DMS79 treated with DMSO at 0.1 percent for 48 hours (cell line): ENCODE measurements at places on chromosomes 6 and 20.
A peak's percentile ranks its signal among the peaks of the same experiment; 100 is the strongest.

DNA sequence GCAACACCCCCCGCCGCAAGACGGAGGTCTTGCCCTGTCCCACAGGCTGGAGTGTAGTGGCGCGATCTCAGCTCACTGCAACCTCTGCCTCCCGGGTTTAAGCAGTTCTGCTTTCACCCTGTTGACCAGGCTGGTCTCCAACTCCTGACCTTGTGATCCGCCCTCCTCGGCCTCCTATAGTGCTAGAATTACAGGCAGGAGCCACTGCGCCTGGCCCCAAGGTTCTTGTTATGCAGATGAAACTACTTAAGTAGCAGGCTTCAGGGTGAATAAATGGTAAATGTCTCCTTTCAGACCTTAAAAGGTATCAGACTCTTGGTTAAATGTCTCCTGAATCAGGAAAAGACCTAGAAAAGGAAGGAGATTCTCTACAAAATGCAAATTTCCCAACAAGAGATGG is 95.4 kb upstream of the TMEM181 start:
- no peak for DNase-seq

GRCh38 chr20:58976061-58976730 is 4.9 kb upstream of the NELFCD start:
- no peak for DNase-seq

DNA sequence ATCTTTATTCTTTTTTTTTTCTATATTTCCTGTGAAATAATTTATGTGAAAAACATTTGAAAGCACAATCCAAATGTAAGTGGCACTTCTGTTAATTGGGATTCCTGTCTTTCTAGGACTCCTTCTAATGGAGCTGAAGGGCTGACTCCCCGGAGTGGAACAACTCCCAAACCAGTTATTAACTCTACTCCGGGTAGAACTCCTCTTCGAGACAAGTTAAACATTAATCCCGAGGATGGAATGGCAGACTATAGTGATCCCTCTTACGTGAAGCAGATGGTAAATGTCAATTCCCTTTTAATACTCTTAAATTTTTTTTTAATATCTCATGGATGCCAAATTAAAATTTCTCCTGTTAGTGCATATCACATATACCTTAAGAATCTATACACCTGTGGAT is 35.0 kb downstream of the CDC5L start:
- peak; percentile 6 for DNase-seq

GRCh38 chr20:47927944-47928343 is 142.7 kb upstream of the SULF2 start:
- DNase-seq = no peak

GRCh38 chr6:75213732-75214131 is 7.9 kb upstream of the COL12A1 start:
- DNase-seq = no peak

- no peak for DNase-seq
Observed at GRCh38 chr6:39453241-39453640, 130.7 kb upstream of the KCNK16 start.

GRCh38 chr6:126891158-126891557 is 227.3 kb upstream of the RSPO3 start:
- DNase-seq = no peak

DNA sequence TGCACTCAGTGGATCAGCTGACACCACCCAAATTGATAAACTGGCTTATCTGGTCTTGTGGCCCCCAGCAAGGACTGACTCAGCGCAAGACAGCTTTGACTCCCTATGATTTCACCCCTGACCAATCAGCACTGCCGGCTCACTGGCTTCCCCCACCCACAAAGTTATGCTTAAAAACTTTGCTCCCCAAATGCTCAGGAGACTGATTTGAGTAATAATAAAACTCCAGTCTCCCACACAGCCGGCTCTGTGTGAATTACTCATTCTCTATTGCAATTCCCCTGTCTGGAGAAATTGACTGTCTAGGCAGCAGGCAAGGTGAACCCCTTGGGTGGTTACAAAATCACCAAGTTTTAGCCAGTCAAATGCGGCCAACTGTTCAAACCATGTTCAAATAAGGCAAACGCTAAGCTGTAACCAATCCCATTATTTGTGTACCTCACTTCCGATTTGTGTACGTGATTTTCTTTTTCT is 32.5 kb downstream of the SLC22A2 start:
- no peak for DNase-seq
